Pons (tissue), 1 donor: ENCODE measurements at places on chromosomes 2 and 18.

DNA sequence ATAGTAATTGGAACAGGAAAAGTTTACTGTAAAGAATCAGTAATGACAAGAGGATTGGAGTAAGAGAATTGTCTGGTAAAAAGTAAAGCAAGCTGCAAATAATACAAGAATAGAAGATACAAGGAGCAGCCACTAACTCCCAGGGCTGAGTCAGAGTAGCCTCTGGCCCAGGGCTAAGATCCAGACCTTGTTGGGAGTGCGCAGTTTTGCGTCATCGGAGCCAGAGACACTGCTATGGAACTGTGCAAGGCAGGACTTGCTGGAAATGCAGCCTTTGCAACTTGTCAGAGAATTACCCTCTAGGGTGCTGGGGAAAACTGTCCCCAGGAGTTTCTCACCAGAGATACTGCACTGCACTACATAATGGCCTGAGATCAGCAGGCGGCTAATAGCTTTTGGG, 135.2 kb downstream of the NYAP2 start:
- no peak for DNase-seq

- DNase-seq: no peak
Observed at GRCh38 chr2:152499896-152500735, 165.1 kb downstream of the FMNL2 start.

GRCh38 chr2:36981911-36982310, 15.6 kb upstream of the STRN start:
- no peak for DNase-seq

- DNase-seq: no peak
Observed at GRCh38 chr2:236848501-236848900, 237.2 kb upstream of the COPS8 start.

DNA sequence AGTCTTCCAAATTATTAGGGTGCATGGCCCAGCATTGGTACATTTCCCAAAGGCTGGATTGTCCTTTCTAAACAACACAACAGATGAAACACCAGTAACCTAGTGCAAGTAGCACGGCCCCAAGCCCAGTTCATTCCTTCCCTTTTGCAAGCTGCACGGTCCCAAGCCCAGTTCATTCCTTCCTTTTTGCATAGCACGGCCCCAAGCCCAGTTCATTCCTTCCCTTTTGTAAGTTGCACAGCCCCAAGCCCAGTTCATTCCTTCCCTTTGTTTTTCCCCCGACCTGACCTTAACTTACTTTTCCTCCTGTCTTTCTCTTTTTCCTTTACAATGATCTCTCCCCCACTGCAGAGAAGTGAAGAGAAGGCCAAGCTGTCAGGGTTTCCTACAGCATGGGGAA, 60.9 kb downstream of the C18orf63 start:
- no peak for DNase-seq

- no peak for DNase-seq
Observed at GRCh38 chr18:69265656-69266055, 135.0 kb upstream of the DOK6 start.

DNA sequence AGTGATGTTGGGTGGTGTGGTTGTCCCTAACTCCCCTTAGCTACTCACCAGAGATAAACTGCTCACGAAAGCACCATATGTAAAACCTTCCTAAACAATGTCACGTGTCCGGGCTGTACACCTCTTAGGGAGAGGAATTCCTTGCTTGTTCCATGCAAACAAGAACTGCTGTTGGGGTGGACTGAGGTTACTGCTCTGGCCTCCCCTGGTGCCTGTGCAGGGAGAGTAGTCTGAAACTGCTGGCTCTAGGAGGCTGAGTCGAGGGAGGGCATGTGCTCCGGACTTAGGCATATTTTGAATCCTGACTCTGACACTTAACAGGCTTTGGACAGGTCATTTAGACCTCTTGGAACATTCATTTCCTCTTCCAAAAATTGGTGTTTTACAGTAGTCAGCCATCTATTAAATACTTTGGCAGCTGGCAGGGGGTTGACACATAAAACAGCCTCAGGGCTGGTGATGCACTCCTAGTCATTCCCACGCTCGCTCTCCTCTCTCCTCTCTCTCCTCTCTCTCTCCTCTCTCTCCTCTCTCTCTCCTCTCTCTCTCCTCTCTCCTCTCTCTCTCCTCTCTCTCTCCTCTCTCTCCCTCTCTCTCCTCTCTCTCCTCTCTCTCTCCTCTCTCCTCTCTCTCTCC, 10.6 kb downstream of the THNSL2 start:
- DNase-seq: no peak

DNA sequence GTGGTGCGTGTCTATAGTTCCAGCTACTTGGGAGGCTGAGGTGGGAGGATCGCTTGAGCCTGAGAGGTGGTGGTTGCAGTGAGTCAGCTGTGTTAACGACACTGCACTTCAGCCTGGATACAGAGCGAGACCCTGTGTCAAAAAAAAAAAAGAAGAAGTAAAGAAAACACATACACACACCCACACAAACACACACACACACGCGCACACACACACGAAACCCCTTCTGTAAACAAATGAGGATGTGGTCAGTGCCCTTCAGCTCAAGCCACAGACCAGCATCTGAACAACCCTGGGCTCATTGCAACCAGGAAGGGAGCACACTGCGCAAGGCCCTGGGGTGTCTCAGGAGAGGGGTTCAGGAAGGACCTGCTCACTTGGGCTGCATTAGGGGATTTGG, 47.9 kb upstream of the KCNF1 start:
- DNase-seq: peak; percentile 61

DNA sequence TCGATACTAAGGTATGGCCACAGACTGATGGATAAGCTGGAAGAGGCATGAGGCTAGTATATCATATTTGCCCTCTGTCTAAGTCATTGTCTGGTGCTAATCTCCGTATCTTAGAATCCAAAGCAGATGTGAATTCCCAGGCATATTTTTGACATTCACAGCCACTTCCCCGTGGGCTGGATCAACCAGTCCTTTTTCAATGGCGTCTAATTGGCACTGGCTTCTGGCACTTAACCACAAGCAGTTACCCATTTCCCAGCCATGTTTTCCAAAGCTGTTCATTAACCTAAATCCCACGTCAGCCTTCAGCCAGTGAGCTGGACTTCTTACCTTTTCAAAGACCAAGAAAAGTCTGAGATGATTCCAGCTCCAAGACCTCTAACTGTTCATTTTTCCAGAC, 20.7 kb upstream of the ZNF407 start:
- DNase-seq: no peak

DNA sequence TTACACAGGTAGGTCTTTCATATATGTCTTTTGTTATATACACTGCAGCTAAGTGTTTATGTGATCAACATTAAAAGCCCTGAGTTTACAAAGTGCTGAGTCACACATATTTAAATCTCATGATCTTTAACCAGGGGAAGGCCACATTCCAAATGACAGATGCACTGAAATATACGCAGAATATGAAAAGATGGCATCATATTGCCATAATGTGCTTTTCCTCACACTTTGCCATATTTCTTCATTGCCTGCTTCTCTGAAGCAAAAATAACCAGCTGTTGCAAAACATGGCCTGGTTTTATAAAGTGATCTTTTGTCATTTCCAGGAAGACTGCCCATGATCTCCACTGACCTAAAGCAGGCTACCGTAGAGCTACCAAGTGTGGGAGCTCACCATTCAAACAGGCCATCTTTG, 93.5 kb upstream of the MAPRE2 start:
- peak; percentile 67 for DNase-seq

DNA sequence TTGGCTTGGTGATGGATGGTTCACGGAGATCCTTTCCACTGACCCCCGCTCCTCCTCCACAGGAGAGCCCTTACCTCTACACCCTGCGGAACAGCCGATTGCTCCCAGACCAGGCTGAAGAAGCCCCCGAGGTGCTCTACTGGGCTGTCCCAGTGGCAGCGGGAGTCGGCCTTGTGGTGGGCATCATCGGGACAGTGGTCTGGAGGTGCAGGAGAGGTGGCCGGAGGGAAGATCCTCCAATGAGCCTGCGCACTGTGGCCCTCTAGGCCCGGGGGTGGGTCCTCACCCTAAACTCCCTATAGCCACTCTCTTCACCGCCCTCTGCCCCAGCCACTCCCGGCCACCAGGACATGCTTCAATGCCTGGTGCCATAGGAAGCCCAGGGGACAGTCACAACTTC, 108.8 kb upstream of the PPP1CB start:
- no peak for DNase-seq

DNA sequence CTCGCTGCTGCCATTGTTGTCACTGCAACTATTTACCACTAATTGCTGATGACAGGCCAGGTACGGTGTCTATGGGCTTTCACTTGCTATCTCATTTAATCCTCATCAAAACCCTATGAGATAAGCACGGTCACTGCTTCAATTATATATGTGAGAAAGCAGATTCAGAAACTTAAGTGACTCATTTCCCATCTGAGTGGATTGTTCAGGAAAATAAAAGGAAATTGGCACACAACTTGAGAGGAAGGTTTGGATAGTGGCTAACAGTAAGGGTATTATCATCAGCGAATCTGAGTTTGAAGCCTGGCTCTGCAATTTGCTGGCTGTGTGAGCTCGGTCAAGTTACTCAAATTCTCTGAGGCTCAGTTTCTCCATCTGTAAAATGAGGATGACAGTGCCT, 196.0 kb downstream of the KCNS3 start:
- DNase-seq: no peak

DNA sequence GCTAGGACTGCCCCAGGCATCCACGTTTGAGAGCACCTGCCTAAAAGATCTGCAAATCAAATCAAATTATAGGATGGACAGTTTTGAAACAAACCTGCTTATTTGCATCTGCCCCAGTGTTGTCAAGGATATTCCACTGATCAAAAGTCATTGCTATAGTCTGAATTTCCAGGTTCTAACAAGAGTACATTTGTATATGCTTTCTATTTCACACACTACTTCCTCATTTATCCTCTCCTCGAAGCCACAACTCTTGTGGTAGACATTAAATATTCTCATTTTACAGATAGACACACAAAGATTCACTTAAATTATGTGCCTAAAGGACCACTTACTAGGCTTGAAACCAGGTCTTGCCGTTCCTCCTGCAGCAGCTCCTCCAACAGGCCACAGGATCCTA, 11.9 kb upstream of the TET3 start:
- no peak for DNase-seq

- no peak for DNase-seq
Observed at GRCh38 chr2:17533546-17533945, 7.0 kb upstream of the VSNL1 start.

GRCh38 chr2:27069436-27069835, 2.0 kb downstream of the OST4 start:
- no peak for DNase-seq

DNA sequence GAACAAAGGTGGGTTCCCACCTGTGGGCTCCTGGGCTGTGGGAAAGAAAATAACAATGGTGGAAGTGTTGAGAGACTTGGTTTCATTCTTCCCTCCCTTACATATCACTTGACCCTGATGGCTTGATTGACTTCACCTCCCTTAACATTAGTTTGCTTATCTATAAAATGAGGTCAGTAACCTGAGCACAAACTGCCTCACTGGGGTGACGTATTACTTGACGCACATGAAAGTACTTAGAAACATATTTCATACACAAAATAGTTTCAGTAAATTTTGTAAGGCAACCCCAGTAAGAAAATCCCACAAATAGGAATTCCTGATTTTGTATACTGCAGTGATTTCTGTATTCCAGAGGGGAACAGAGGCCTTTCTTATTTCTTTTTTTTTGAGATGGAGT, 29.4 kb upstream of the LPIN2 start:
- DNase-seq: no peak

- no peak for DNase-seq
Observed at GRCh38 chr2:104880076-104880475, 26.2 kb downstream of the POU3F3 start.

GRCh38 chr18:14999085-14999975, 251.4 kb downstream of the ANKRD30B start:
- DNase-seq: no peak

GRCh38 chr2:239920693-239921365, 104.3 kb downstream of the NDUFA10 start:
- DNase-seq: no peak

- DNase-seq: peak; percentile 7
Observed at GRCh38 chr18:49879271-49879580, 65.9 kb upstream of the ACAA2 start.

DNA sequence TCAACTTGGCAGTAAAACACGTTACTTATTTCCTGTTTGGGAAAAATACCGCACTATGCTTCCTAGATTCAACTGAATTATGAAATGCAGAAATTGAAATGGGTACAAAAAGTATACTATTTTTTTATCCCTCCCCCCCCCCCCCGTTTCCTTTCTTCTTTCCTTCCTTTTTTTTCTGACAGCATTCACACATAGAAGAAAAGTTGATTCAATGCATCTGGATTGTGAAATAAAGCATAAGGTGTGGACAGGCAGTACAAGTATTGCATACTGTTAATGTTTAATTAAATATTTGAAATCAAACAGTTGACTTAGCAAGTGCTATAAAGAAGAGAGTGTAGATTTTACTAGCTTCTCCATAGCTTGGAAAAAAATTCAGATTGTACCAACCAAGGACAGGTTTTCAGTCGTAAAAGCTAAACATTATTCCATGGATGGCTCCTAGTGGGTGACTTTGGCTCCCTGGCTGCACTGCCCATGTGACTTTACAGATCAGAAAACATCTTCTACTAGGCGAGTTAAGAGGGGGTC, 21.6 kb upstream of the AGFG1 start:
- DNase-seq: no peak

GRCh38 chr18:27377251-27377650, 192.1 kb upstream of the CHST9 start:
- DNase-seq: no peak

DNA sequence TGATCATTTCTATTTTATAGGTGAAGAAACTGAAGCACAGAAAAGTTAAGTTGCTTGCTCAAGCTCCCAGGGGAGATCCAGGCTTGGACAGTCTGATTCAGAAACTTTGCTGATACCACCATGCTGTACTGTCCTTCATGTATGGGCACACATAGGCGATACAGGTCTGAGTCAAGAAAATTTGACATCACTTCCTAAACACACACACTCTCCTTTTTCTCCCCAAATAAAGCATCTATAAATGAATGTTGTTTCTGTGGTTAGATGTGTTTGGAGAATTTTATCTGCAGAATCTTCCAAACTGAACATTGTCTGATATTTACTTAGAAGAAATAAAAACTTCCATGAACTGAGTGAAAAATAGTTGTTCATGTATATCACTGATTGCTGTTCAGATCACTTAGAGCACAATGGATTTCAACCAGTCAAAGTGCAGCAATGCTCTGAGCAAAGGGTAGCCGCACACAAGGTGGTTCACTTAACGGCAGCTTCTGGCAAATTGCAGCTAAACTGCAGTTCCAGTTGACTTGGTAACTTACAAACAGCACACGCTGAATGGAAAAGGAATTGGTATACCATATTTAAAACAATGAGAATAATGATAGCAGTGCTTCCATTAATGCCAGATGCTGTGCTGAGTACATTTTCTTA, 10.0 kb upstream of the AGFG1 start:
- DNase-seq: no peak

DNA sequence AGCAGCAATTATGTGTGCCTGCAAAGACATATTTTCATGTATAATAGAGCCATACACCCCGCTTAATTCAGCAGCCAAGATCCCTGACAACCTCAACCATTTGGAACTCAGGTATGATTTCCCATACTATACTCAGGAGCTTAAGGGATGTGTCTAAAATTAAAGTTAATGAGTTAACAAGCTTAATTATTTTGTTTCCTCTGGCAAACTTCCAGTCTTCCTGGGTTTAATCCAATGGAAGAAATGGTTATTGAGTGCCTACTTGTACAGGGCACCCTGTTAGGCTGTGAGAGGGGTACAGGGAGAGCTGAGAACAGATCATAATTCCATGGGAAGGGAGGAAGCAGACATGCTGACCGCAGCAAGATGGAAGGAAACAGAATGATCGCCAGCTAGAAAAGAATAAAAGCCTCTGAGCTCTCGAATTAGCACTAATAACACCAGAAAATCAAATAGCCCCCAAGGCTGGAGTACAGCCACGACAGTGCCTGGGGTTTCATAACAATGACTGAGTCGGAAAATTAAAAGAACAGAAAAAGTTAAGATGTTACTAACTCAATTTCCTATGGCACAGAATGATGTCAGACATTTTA, 20.8 kb upstream of the CEP68 start:
- no peak for DNase-seq
